DMS 273 treated with DMSO at 0.1 percent for 48 hours (cell line): ENCODE measurements at places on chromosomes 7 and 10.

- DNase-seq, result no peak
These were observed 338 bp downstream of the SDK1 start for GRCh38 chr7:3301449-3301731.

GRCh38 chr10:63467841-63468240, 2.1 kb upstream of the JMJD1C start:
- DNase-seq, result no peak

DNA sequence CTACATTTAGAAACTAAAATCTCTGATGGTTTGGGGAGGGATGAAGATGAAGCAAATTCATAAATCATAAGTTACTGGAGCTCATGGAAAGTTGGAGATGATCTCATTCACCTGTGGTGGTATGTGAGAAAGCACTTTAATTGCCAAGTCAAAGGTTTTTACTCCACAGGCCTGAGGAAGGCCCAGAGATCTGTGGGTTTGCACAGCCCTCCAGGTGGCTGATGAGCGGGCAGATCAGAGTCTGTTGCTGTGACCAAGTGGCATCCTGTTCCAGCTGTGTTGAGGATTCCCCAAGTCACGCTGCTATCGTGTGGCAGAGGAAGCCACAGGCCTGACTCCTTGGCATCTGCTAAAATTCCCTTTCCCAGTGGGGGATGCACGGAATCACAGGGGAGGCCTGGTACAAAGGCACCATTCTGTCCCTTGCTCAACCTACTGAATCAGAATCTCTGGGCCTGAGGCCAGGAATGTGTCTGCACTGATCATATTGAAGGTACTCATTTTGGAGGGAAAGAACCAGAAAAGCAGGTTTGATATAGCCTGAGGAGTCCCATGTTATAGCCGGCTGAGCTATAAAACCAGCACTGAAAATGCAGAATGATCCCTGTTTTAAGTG, 19.7 kb upstream of the DDC start:
- DNase-seq, result no peak

GRCh38 chr10:1316809-1317143, 260.6 kb downstream of the WDR37 start:
- no peak for DNase-seq

DNA sequence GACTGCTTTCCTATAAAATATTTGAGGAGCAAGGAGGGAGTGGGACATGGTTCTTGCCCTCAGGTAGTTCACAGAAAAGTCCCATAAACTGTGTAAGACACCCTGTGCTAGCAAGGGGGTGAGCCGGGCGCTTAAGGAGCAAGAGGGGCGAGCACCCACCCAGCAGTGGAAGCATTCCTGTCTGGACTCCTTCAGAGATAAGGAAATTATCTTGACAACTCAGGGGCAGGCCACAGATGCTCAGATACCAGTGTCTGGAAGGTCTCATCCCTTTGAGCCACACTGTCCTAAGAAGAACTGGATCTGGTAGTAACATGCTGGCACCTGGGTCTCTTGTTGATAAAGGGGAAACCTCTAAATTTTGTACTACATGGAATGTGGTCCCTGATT, 54.1 kb downstream of the DAGLB start:
- no peak for DNase-seq

GRCh38 chr7:134962270-134962780, 24.0 kb upstream of the AGBL3 start:
- no peak for DNase-seq

GRCh38 chr7:17205910-17206309, 92.5 kb upstream of the AHR start:
- no peak for DNase-seq

- DNase-seq, result no peak
These were observed 4.2 kb upstream of the CCNY start for GRCh38 chr10:35331894-35332640.

- peak; percentile 57 for DNase-seq
These were observed 870 bp downstream of the FZD1 start for GRCh38 chr7:91264924-91265681.

GRCh38 chr10:86167762-86168128, 198.8 kb downstream of the GRID1 start:
- no peak for DNase-seq

DNA sequence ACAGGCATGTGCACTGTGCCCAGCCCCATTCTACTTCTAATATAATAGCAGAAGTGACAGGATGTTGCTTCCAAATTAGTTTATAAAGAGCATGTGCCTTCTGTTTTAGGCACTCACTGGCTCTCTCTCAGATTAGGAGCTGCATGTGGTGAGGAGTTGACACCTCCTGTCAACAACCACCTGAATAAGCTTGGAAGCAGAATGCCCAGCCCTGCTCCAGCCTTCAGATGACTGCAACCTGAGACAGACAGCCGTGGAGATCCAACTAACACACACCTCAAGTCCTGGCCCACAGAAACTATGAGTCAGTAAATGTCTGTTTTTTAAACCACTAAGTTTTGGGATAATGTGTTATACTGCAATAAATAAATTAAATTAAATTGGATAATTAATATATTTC, 54.5 kb downstream of the PARD3 start:
- no peak for DNase-seq

- no peak for DNase-seq
These were observed 110.7 kb downstream of the CYTH3 start for GRCh38 chr7:6161463-6162330.

GRCh38 chr7:116525913-116526861, 1.4 kb downstream of the CAV1 start:
- peak; percentile 16 for DNase-seq

DNA sequence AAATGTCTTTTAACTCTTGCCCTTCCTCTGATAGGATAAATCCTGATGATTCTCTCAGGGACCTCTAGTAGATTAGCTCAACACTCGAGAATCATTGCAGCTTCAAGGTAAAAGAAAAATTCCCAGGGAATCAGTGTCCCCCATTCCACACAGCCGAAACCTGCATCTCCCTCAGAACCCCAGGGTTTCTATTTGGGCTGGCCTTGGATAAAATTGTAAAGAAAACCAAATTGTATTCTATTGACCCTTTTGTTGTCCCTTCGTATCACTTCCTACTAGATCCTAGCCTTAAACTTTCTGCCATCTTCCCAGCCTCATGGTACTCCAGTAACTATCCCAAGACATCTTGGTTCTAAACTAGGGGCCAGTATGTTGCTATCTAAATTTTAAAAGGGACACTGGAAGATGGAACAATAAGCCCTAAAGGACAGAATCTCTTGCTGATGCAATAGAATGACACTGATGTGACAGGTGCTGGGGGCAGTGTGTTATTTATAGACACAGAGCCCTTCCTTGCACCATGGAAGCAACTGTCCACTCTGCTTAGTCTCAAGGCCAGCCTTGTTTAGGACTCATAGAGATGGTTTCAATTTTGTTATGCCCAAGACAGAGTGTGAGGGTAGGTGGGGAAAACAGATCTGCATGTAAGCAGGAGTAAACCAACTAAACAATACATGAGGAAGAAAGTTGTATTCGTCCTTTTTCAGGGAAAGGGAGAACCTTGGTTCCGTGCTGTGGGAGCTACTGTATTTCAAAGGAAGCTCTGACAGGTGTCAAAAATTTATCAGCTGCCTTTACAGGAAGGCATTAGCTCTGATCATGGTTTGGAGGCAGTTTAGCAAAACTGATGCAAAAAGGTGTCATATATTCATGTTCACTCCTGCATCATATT, 7.6 kb downstream of the ASB15 start:
- DNase-seq, result no peak

- no peak for DNase-seq
These were observed 179.4 kb downstream of the CPEB3 start for GRCh38 chr10:92111336-92111939.

DNA sequence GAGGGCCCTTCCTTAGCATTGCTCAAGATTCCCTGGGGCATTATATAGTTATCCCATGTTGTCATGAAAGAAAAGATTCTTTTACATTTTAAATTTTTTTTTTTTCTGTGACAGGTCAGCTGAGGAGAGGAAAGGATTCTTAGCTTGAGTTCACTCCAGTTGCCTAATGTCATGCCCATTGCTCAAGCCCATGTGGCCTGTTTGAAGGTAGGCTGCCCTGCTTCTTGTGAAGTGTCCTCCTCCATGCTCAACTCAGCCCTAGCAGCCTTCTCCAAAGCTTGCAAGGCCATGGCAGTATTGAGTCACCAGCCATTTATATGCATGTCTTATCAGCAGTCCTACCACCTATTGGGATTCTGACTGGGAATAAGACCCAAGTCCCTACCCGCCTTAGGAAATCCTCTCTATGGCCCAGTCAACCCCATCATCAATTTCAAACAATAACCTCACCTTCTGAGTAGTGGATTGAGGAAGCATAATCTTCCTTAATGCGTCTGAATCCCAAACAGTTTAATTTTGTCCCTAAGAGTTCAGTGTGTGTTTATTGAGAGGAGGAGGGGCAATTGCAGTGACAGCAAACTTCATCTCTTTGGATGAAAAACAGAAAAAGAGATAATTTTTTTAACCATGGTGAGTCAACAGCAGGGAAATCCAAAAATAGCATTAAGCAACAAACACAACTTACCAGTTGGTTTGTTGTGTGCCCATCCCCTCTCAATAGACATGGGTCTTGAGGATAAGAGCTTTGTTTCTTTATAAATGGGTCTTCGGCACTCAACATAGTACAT, 38.6 kb upstream of the WASL start:
- DNase-seq, result no peak

- no peak for DNase-seq
These were observed 70.2 kb upstream of the MKX start for GRCh38 chr10:27815846-27816245.

DNA sequence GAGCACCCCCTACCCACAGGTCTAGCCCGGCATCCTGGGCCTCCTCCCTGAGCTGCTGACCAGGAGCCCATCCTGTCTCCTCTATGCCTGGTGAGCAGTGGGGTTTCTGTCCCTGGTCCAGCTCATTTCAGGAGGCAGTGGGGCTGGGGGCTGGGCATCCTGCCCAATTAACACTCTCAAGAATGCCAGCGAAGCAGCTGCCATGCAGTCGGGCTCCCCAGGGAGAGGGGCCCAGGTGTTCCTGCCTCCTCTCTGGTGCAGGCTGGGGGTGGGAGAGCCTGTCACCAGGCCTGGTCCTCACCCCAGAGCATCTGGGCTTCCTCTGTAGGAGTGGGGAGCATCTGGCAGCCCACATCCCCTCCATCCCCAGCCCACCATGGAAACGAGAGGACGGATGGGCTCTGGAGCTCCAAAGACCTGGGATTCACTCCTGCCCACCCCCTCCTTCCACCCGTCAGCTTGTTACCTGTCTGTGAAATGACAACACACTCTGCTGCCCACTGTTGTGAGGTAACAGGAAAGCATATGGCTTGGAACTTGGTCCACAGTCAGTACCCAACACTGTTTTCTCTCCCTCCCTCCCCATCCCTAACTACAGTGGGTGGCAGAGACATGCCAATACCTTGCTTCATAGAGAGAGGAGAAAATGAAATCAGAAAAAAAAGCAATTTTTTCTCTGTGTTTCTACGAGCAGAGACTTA, 69.1 kb downstream of the SLIT1 start:
- DNase-seq, result no peak

DNA sequence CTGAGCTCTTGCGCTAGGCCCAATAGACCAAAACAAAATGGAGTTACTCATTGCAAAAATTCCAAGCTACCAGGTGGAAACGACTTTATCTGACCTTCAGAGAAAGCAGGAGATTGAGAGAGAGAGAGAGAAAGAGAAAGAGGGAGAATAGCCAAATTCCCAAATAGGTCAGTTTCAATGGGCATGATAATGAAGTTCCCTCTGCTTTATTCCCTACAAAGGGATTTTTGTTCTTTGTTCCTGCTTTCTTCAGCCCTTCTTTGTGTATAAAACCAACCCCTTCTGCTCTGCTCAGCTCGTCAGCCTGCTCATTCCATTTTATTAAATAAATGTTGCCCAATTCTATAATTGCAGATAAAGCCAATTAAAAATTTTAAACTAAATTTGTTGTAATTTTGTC, 45.0 kb upstream of the GPR37 start:
- DNase-seq, result no peak

DNA sequence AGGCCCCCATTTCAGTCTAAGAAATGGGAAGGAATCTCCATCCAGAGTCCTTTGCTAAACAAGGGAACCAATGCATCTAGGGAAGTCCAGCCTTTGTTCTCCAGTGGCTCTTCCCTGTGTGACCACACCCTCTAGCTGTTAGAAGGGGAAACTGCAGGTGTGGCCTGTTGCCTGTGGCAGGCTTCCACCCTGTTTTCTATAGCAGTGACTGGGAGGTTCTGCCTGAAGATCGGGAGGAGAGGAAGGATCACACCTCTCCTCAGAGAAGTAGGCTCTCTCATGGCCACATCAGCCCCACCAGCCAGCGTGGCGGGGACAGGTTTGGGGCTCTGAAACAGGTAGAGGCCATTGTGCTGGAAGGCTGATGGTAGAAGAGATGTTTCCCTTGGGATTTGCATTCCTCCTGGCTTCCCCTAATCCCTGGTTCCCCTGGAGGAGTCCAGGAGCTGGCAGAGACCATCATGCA, 47.7 kb upstream of the TRIM8 start:
- no peak for DNase-seq

DNA sequence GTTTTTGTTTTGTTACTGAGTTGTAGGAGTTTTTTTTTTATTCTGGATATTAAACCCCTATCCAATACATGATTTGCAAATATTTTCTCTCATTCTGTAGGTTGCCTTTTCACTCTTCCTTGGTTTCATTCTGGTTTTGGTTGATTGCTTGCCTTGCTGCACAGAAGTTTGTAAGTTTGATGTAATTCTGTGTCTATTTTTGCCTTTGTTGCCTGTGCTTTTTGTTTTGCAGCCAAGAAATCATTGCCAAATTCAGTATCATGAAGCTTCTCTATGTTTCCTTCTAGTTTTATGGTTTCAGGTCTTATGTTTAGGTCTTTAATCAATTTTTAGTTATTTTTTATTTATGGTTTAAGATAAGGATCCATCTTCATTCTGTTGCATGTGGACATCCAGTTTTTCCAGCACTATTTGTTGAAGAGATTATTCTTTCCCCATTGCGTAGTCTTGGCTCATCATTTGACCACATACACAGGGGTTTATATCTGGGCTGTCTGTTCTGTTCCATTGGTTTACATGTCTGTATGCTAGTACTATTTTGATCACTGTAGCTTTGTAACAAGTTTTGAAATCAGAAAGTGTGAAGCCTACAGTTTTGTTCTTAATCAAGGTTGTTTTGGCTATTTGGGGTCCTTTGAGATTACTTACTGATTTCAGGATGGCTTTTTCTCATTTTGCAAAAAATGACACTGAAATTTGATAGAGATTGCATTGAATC, 26.4 kb downstream of the BMPR1A start:
- DNase-seq, result no peak

DNA sequence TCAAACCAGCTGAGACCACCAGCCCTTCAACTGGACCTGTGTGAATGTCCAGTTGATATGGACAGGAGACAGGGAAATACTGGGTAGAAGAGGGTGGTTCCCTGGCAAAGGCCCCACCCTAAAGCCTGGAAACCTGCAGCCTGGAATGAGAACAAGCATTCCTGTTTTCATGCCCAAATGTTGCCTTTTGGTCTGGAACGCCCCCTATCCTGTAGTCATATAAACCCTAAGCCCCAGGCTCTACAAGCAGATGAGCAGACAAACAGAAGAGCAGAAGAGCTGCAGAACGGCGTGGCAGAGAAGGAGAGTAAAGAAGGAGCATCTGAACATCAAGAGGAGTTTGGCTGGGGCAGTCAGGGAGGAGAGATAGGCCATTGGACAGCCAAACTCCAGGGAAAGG, 38.4 kb downstream of the SYPL1 start:
- no peak for DNase-seq

- DNase-seq, result peak; percentile 3
These were observed 822 bp downstream of the SHOC2 start for GRCh38 chr10:110919971-110920881.
